ENCODE measurements at places on chromosomes 1 and 21.

DNA sequence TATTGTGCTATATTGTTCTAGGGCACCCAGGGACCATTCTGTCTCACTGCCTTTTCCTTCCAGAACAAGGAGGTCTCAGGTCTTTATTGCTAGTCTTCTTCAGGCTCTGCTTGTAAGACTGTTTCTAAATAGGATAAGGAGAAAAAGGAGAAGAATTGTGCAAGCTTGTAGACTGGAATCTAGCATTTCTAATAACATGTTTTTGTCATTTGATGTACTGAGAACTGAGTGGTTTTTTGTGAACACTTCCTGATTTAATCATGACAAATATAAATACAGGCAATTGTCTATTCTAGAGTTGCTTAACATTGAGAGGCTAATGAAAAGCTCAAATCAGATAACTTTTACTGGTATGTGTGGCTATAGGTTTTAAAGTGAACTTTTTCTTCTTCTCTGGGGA is 77.6 kb downstream of the CLIC4 start:
- no peak for DNase-seq

DNA sequence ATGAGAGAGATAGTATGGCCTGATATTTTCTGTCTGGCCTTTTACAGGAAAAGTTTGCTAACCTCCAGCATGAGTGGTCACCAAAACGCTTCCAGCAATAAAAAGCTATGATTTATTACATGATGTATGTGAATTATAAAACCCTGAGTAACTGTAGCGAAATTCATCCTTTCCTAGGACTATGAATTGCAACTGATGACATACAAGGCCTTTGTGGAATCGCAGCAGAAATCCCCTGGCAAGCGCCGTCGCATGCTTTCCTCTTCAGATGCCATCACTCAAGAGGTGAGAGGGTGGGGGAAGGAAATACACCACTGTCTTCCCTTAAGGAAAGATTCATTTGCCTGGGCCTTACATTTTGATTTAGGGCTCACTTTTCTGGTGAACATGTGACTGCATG is 117.9 kb downstream of the MACF1 start:
- no peak for DNase-seq

DNA sequence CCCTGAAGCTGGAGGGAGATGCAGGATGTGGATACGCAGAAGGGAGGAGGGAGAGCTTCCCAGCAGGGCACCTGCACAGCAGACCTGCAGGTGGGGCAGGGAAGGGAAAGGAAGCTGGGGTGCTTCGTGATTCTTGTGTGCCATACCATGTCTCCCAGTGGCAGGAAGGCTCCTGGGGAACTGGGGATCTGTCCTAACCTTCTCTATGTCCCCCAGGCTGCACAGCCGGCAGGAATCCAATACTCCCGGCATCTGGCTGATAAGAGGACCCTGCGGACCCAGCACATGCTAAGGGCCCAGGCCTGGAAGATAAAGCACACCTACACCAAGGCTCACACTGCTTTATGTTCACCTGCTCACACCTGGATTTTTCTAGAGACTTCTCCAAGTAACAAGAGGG is 79.4 kb downstream of the ITPKB start:
- DNase-seq: no peak

- DNase-seq: no peak
Observed at GRCh38 chr1:80003250-80003649, 996.7 kb upstream of the ADGRL4 start.

DNA sequence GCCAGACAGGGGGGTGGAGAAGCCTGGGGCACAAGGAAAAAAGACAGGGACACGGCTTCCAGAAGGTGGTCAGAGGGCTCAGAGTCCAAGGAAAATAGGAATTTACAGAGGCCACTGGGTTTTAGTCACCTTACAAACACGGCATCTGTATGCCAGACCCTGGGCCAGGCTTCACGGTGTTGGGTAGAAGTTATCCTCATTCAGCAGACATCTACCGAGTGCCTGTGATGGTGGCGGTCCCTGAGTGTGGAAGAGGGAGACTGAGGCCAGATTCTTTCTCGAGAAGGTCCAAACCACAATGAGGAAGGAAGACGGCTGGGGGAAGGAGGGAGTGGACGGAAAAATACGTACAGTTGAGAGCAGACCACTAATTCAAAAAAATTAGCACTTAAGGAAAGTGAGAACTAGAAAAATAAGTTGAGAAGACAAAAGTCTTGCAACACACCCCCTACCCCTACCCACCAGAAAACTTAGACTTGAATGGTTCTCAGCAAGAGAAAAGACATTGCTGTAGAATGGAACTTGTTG is 864 bp upstream of the BTG2 start:
- no peak for DNase-seq

Data from activated CD8-positive, alpha-beta memory T cell treated with anti-CD3 and anti-CD28 coated beads for 24 hours (primary cell).